Pancreas (tissue), 10 donors: ENCODE measurements at places on chromosomes 13 and 19. TPM values are rescaled to one million over a fixed set of nuclear protein-coding genes. Genes with fewer than 3 reads are reported as not detected.

DNA sequence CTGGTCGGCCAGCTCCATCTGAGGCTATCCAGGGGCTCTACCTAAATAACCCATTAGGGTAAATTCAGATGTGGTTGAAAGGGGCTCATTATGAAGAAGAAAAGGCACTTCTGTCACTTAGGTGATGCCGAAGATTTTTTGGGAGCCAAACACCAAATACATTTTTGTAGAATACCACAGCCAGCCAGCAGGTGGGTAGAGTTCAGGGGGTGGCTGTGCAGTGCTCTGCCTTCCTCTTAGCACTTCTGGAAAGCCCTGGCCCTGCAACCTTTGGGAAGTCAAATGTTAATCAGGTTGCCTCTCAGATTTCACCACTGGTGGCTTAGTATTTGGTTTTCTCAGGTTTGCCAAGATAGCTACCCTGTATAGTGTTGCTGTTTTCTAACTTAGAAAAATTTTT, 18.5 kb upstream of the GPR18 start:
- DNase-seq, result no peak

Gene LIM2
- total RNA-seq, result not detected

Gene ZNF667
- 1.1 TPM for total RNA-seq

Gene PSG7
- not detected for total RNA-seq

Gene SLAIN1
- 11.3 TPM for total RNA-seq

Gene FREM2
- total RNA-seq, result 9.8 TPM

Gene ZNF540
- total RNA-seq, result 0.85 TPM

Gene MAMSTR
- 0.69 TPM for total RNA-seq

Gene THOP1
- total RNA-seq, result 12.8 TPM

Gene HCST
- total RNA-seq, result 2.2 TPM

GRCh38 chr13:88857256-88857655, 1186.1 kb downstream of the SLITRK5 start:
- no peak for DNase-seq

DNA sequence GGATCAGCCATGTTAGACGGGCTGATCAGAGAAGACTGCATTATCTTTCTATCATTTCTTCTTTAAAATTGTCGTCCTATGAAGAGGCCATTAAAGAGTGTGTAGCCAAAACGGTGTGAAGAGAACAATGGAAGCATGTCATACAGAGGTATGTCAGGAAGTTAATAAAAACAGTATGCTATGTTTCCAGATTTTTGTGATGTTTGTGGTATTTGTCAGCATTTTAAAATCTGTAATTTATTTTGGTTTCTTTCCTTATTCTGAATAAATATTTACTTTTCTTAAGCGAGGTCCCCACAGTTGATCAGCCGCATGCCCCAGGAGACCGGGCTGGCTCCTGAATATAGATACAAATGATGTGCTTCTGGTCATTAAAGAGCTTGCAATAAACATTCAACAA, 142.9 kb upstream of the SERP2 start:
- no peak for DNase-seq

DNA sequence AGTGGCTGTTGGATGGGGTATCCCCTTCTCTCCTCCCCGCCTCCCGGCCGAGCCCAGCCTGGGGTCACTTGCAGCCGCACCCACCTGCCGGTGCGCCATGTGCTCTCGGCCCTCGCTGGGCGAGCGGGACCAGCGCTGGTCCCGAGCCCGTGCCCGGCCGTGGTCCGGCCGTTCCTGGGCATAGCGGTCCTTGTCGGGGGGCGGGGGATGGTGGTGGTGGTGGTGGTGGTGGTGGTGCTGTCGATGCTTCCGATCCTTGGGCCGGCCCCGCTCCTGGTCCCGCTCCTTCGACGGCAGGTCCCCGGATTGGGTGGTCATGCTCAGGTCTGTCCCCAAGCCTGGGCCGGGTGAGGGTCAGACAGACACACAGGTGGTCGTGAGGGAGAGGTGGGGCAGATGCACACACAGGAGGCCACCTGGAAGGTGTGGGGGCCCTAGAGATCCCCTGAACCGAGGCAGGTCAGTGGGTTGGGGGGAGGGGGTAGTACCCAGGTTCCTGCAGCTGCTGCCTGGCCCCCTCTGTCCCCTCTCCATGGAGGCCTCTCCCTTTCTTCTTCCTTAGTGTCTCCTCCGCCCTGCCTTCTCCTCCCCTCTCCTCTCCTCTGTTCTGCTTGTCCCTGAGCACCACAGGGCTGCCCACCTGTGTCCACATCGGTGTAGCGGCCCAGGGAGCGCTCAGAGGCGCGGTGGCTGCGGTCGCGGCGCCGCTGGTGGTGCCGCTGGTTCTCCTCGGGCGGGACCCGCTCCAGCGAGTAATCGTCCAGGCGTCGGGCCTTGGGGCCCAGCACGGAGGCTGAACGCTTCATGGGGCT, 58.7 kb downstream of the IER2 start:
- no peak for DNase-seq

DNA sequence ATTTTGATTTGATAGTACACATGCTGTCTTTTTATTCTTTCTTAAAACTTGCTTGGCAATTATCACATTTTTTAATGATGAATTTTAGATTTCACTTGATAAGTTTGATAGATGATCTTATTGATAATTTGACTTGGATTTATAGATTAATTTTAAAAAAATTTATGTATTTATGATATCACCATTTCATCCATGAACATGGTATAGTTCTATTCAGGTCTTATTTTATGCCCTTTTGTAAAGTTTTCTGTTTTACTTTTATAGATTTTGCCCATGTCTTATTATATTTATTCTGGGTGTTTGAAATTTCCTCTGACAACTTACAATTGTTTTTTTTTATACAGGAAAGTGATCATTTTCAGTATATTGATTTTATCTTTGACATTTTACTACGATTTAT, 39.5 kb downstream of the ZNF536 start:
- no peak for DNase-seq

DNA sequence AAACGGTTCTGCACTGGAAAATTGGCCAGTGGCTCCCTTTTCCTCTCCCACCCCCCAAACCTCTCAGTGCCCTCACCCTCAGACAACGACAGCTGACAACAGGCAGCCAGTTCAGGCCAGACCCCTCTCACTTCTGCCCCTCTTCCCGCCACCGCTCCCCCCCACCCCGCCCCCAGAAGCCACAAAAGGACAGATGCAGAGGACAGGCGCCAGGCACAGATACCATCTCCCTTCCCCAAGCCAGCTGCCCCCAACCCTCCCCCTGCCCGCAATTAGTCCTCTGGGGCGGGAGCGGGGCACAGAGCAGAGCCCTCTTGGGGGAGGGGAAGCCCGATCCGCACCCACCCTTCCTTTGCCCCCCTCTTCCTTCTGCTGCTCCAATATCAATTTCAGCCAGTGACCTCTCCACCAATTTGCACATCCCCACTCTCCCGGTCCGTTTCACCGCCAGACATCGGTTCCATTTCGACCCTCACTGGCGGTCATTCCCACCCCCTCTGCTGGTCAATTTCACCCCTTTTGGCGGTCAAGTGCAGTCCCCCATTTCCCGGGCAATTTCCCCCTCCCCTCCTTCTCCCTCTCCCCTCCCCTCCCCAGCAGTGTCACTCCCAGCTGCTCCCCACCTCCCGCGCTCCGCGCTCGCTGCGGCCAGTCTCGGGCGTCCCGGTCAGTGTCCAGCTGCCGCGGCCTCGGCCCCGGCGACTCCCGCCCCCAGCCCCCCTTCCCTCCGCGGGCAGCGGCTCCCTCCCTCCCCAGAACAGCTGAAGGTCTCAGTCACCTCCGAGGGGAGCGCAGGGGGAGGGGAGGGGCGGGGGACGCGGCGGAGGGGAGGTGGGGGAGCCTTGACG, at the start of gene SHD:
TSS of gene SHD (plus strand) at position 848 of the 848 bp plus-strand sequence. CDS start 798 bp downstream, outside the sequence.
- DNase-seq, result no peak

DNA sequence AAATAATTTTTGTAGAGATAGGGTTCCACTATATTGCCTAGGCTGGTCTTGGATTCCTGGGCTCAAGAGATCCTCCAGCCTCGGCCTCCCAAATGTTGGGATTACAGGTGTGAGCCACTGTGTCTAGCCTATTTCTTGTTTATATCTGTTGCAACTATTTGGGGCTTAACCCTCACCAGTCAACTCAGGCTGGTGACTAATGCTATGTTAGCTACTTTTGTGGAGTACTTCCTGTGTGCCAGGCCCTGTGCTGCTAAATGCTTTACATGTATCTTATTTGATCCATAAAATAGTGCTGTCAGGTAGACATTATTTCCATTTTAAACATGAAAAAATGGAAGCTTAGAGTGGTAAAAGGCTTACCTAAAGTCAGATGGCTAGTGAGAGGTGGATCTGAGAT, 13.8 kb downstream of the CEACAM1 start:
- no peak for DNase-seq

Gene FSD1
- not detected for total RNA-seq

- DNase-seq, result no peak
These were observed 352.9 kb downstream of the FOXO1 start for GRCh38 chr13:40313269-40314200.

- DNase-seq, result no peak
These were observed 78.9 kb downstream of the TEX26 start for GRCh38 chr13:31011193-31011860.

DNA sequence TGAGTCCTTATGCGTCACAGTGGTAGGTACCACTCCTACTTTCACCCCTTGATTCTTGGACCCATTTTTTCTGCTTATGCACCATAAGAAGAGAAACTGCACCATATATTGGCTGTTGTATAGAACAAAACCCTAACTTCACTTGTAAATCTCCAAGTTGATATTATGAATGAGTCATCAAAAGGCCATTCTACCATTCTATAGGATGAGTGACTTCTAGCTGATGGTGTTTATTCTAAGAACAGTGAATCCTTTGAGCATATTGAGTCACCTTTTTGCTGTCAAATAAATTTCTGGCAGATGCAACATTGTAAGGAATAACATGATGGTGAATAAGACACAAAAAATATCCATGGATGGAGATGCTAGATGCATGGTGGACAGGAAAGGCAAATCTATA, 57.7 kb downstream of the POLR1D start:
- DNase-seq, result no peak

Gene CEACAM3
- total RNA-seq, result not detected

DNA sequence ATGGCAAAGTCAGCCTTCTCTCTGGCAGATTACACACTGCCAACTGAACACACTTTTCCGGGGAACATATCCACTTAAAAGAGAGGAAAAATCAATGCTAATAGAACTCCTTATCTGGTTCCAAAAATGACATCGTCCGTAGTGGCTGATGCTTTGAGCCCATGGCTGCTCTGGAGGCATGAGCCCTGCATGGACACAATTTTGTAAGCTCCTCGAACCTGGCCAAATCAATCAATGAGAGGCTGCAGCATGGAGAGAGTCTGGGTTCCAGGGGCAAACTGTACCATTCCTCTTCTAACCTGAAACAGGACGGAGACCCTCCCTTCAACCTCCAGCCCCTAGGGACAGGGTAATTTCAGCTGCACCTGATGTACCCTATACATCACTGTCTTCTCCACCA, 21.0 kb upstream of the TSHZ3 start:
- no peak for DNase-seq

- DNase-seq, result no peak
These were observed 931.6 kb upstream of the MIR17HG start for GRCh38 chr13:90415902-90416301.

DNA sequence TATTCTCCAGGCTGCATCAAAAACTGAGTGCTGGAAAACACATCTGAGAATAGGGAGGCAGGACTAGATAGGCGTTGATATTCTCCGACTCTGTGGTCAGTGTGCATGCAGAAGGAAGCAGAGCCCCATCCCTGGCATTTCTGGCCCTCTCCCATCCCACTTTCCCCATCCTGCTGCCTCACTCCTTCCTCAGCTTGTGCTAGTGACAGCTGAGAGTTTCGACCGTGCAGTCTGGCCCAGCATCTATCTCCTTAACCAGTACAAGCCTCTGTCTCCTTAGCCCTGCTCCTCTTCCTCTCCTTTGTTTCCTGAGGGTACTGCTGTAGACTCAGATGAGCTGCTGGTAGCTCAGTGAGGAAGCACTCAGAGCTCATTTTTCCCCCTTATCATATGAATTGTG, 163.2 kb downstream of the SUCLA2 start:
- no peak for DNase-seq

- DNase-seq, result no peak
These were observed 75.5 kb upstream of the MEDAG start for GRCh38 chr13:30830638-30830965.

GRCh38 chr19:49690656-49691242, at the start of gene CPT1C:
Gene CPT1C (plus strand): TSS chr19:49691116. CDS start chr19:49692253, 1,137 bp downstream.
- peak; percentile 76 for DNase-seq

GRCh38 chr13:100298691-100299090, 209.8 kb downstream of the PCCA start:
- DNase-seq, result no peak

GRCh38 chr13:53135301-53135700, 106.7 kb downstream of the OLFM4 start:
- no peak for DNase-seq

GRCh38 chr13:48977286-48977625, 1.5 kb downstream of the FNDC3A start:
- no peak for DNase-seq

DNA sequence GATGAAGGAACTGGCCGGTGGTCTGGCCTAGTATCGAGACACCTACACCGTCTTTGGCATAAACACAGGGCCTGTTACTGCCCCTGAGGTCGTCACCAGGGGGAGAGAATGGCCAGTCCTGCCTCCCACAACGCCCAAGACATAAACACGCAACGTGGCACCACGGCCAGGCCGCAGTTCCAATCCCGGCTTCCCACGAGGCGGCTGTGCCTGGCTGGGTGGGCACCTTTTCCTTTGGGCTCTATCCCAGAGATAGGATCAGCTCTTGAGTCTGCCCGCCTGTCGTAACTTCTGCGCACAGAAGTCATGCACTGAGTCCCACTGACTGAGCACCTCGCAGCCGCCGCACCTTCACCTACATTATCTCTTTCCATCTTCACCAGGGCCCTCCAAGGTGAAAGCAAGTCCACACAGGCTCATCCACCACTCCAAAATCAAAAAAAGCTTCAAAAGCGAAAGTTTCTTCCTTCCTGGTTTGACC, 1.1 kb downstream of the MIER2 start:
- no peak for DNase-seq

DNA sequence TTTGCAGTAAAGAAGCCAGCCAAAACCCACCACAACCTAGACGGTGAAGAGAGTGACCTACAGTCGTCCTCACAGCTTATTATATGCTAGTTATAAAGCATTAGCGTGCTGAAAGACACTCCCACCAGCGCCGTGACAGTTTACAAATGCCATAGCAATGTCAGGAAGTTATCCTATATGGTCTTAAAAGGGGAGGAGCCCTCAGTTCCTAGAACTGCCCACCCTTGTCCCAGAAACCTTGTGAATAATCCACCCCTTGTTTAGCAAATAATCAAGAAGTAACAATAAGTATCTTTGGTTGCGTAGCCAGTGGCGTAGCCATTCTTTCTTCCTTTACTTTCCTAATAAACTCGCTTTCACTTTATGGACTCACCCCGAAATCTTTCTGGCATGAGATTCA, 227.9 kb upstream of the ARGLU1 start:
- no peak for DNase-seq

GRCh38 chr19:6047741-6048251, 62.5 kb downstream of the RFX2 start:
- no peak for DNase-seq
